ENCODE measurements at places on chromosomes 4 and X. TPM values are rescaled to one million over a fixed set of nuclear protein-coding genes. Genes with fewer than 3 reads are reported as not detected.

The MAGEA1 gene
- total RNA-seq = 0.14 TPM

The TCEAL2 gene
- total RNA-seq = 0.28 TPM

The AFAP1 gene
- total RNA-seq = 25.2 TPM

The DRP2 gene
- total RNA-seq = 0.74 TPM

Data from smooth muscle cell of bladder (primary cell).